Midbrain (tissue), 1 donor: ENCODE measurements at places on chromosomes 3 and 15.

- DNase-seq: no peak
These were observed 48.5 kb downstream of the GPR171 start for GRCh38 chr3:151154566-151154965.

- DNase-seq: no peak
These were observed 6.6 kb upstream of the ATP11B start for GRCh38 chr3:182786564-182787196.

DNA sequence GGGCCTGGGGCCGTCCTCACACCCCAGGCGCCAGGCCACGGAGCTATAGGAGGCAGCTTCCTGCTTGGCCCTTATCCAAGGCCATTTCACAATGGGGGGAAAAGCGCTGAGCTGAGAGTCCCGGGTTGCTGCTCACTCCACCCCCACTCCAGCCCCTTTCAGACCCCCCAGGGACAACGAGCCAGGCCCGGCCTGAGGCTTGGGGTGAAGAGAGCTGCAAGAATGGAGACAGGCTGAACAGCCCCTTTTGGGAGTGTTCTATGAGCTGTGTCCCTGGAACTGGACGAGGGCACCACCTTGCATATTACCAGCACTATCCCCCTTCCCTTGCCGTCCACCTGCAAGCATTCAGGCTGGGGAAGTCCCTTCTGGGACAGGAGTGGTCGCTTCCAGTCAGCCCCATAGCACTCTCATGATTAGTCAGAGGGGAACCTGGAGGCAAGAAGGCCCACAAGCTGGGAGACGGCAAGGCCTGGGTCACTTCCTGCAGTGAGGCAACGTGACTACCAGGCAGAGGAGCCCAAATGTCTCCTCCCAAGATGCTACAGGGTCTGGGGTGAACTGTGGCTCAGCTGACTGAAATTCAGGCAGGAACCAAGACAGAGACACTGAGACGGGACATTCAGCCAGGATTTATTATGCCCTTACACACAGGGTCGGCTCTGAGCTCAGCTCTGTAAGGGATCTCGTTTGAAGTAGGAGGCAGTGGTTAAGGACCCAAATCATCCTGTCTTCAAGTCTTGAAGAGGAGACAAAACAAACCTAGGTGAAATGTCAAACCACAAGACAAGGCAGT, 8.6 kb upstream of the SRP14 start:
- no peak for DNase-seq

GRCh38 chr3:21409401-21409800, 341.6 kb downstream of the ZNF385D start:
- no peak for DNase-seq

DNA sequence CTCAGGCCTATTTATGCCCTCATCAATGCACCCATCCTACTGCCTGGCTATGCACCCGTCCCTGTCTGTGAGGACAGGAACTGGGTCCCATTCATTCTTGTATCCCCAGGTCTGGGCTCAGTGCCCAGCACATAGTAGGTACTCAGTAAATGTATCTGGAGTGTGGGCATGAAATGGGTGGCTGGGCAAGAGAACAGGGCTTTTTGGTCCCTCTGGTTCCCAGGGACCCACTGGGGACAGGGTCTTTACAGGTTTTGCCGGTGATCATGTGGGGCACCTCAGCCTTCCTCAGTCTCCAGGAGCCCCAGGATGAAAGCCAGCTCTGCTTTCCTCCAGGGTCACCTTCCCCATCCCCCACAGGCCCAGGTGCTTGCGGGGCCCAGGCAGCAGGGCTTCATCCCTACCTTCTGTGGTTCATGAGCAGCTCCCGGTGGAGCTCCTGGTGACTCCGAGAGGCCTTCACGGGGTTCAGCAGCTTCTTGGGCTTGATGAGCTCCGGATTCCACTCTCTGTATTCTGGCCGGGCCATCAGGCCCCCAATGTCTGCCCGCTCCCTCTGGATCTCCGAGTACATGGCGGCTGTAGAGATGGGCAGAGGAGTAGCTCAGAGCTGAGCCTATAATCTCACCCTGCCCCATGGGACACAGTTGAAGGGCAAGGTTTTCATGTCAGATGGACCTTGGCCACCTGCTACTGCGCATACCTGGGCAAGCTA, 7.7 kb downstream of the FAM107A start:
- DNase-seq: no peak

- DNase-seq: no peak
These were observed 24.0 kb upstream of the TEX9 start for GRCh38 chr15:56341201-56341600.

- no peak for DNase-seq
These were observed 3.0 kb downstream of the ARHGAP31 start for GRCh38 chr3:119297169-119297568.

DNA sequence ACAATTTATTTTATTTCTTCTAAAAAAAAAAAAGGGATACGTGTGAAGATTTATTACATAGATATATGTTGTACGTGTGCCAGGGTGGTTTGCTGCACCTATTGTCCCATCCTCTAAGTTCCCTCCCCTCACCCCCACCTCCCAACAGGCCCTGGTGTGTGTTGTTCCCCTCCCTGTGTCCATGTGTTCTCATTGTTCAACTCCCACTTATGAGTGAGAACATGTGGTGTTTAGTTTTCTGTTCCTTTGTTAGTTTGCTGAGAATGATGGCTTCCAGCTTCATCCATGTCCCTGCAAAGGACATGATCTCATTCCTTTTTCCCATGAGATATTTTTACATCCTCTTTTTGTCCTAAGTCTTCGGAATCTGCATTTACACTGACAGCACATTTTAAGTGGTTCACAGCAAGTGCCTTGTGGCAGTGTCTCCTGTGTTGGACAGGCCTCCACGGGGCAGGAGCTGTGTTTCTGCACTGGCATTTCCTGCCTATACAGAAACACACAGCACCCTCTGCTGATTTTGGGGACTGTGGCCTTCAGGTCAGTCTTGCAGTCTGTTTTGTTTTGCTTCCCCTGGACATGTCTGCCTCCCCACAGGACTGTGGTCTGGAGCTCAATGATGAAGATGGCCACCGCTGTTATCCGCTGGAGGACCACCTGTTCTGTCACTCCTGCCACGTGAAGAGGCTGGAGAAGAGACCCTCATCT, 12.7 kb upstream of the SACM1L start:
- DNase-seq: no peak

DNA sequence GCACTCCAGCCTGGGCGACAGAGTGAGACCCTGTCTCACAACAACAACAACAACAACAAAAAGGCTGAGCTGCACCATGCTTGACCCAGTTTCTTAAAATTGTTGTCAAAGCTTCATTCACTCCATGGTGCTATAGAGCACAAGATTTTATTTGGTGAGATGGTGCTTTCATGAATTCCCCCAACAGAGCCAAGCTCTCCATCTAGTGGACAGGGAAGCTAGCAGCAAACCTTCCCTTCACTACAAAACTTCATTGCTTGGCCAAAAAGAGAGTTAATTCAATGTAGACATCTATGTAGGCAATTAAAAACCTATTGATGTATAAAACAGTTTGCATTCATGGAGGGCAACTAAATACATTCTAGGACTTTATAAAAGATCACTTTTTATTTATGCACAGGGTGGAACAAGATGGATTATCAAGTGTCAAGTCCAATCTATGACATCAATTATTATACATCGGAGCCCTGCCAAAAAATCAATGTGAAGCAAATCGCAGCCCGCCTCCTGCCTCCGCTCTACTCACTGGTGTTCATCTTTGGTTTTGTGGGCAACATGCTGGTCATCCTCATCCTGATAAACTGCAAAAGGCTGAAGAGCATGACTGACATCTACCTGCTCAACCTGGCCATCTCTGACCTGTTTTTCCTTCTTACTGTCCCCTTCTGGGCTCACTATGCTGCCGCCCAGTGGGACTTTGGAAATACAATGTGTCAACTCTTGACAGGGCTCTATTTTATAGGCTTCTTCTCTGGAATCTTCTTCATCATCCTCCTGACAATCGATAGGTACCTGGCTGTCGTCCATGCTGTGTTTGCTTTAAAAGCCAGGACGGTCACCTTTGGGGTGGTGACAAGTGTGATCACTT, 2.0 kb downstream of the CCR5 start:
- DNase-seq: peak; percentile 35

- no peak for DNase-seq
These were observed 267.7 kb downstream of the TJP1 start for GRCh38 chr15:29554531-29554930.

DNA sequence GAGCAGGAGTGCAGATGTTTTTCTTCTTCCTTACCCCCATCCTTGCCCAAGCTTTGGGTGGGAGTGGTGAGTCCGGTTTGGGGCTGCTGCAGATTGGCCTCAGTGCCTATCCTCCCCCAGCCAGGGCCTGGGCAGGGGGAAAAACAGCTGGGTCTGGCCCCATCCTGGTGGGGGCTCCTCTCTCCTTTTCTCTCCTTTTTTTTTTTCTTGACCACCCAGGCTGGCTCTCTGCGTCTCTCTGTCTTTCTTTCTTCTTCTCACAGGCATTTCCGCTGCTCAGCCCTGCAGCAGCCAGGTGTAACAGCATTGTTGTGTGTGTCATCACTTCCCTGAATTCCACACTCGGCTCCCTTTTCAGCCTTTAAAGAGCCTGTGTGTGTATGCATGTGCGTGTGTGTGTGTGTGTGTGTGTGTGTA, 2.0 kb downstream of the FOXL2NB start:
- no peak for DNase-seq

GRCh38 chr3:39216176-39216790, 23.9 kb upstream of the XIRP1 start:
- DNase-seq: no peak

GRCh38 chr15:77180270-77180669, 109.4 kb upstream of the TSPAN3 start:
- no peak for DNase-seq

- no peak for DNase-seq
These were observed 131.2 kb downstream of the RPL22L1 start for GRCh38 chr3:170738766-170739165.

DNA sequence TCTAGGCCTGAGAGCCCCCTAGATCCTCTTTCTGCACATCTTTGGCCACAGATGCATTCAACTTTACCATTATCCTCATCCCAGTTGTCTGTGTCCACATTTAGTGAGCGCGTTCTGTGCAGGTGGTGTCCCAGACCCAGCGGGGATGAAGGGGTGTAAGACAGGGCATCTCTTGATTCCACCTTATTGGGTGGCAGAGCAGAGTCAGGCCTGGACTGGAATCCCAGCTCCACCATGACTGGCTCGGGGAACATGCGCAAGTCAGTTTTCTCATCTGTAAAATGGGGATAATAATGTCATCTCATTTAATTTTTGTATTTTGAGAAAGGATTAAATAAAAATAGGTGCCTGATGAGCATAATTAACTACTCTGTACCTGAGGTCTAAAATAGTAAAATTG, 7.8 kb downstream of the SMAD6 start:
- DNase-seq: no peak

DNA sequence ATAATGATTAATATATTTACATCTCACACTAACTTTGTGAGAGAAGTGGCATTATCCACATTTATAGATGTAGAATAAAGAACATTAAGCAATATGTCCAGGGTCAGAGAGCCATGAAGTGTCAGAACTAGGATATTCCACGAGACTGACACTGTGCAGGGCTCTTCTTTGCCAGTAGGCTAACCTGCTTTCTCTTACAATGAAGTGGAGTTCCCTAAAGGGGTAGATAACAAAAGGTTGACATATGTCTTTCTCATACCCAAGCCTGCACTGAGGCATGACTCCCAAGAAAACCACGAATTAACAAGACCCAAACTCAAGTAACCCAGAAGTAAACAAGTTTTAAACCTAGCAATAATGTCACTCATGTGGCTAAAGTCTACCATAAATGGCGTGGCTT, 191.5 kb upstream of the SLC2A2 start:
- DNase-seq: no peak

- no peak for DNase-seq
These were observed 40.8 kb upstream of the ST3GAL6 start for GRCh38 chr3:98722389-98722788.

GRCh38 chr15:91055548-91056331, 33.3 kb upstream of the VPS33B start:
- DNase-seq: peak; percentile 79

DNA sequence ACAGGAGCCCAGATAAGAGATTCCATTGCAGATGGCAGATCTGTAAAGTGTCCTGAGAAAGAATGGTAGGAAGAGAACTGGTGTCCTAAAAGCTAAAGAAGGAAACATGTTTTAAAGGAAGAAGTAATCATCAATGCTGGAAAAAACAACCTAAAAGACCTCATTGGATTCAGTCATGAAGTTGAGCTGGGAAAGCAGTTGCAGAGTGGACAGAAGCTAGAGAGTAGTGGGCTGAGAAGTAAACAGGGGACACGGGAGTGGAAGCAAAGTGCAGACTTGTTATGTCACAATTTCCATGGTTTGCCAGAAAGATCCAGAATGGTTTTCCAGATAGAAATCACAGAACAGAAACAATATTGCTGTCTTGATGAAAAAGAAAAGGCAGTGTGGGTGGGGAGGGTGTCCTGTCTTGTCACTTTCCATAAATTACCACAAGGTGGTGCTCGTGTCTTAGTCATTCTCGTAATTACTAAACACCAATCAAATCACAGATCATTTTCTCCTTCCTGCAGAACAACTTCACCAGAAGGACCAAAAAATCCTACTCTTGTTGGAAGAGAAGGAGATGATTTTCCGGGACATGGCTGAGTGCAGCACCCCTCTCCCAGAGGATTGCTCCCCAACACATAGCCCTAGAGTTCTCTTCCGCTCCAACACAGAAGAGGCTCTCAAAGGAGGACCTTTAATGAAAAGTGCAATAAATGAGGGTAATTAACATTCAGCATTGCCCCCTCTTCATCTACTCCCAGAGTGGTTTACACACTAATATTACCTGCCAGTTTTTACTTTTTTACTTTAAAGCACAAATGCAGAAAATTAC, 64.5 kb downstream of the KLHL25 start:
- peak; percentile 69 for DNase-seq

- peak; percentile 71 for DNase-seq
These were observed 123.0 kb upstream of the SPRED1 start for GRCh38 chr15:38129531-38130204.

GRCh38 chr3:100149130-100149529, 34.8 kb upstream of the FILIP1L start:
- no peak for DNase-seq

DNA sequence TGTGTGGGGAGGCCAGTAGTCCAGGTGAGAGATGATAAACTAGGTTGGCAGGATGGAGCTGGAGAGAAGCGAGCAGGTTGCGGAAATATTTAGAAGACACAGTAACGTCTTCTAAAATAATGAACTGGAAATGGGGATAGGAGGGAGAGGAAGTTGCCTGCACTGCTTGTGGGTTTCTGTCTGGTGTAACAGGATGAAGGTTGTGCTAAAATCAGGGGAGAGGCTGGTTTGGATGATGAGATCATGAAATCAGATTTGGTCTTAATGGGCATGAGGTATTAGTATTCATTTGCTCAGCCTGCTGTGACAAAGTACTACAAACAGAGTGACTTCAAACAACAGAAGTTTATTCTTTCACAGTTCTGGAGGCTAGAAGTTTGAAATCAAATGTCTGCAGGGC, 32.1 kb upstream of the TNFAIP8L3 start:
- DNase-seq: no peak

DNA sequence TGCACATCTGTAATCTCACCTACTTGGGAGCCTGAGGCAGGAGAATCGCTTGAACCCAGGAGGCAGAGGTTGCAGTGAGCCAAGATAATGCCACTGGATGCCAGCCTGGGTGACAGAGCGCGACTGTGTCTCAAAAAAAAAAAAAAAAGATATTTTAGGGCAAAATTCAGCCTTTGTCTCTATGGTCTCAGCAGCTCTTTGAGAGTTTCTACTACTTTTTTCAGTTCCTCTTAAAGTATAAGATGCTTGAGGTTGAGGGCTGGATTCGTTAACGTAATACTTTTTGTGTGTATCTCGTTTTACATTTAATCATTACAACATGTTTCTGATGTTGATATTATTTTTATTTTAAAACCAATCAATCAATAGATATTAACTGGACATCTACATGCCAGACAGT, 381.2 kb upstream of the TBL1XR1 start:
- no peak for DNase-seq
